ENCODE measurements at places on chromosomes 7 and 10.

DNA sequence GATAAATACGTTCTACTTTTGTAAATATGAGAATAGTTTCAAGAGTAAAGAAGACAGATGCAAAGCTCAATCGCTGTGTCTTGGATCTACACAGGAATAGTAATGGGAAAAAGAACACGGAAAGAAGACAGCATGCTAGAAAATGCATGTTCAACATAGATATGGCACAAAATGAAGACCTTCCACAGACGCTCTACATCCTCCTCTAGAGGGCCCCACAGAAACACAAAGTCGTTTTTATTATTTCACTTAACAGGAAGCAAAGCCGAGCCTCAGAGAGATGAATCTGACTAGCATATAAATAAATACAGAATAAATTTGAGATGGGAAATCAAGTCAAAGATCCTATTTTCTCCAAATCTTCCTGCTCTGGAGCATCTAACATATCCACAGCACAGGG is 292.6 kb downstream of the PARD3 start:
- DNase-seq = no peak

DNA sequence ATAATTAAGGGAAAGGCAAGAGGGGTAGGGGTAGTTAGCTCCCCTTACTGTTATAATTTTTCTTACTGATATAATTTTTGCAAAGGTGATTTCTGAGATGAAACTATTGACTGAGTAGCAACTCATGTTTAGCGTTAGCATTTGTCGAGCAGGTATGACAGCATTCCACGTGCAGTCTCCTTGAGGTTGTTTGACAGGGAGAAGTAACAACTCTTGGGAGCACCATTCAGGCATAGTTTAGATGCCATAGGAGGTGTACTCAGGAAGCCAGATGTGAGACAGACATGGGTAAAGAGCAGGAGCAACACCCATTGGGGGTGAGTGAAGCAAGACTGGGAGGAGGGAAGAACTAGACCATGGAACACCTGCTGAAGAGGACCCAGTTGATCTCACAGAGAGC is 96.6 kb upstream of the KLF6 start:
- no peak for DNase-seq

- no peak for DNase-seq
Measured at GRCh38 chr7:27890205-27890849, 150.4 kb downstream of the TAX1BP1 start.

DNA sequence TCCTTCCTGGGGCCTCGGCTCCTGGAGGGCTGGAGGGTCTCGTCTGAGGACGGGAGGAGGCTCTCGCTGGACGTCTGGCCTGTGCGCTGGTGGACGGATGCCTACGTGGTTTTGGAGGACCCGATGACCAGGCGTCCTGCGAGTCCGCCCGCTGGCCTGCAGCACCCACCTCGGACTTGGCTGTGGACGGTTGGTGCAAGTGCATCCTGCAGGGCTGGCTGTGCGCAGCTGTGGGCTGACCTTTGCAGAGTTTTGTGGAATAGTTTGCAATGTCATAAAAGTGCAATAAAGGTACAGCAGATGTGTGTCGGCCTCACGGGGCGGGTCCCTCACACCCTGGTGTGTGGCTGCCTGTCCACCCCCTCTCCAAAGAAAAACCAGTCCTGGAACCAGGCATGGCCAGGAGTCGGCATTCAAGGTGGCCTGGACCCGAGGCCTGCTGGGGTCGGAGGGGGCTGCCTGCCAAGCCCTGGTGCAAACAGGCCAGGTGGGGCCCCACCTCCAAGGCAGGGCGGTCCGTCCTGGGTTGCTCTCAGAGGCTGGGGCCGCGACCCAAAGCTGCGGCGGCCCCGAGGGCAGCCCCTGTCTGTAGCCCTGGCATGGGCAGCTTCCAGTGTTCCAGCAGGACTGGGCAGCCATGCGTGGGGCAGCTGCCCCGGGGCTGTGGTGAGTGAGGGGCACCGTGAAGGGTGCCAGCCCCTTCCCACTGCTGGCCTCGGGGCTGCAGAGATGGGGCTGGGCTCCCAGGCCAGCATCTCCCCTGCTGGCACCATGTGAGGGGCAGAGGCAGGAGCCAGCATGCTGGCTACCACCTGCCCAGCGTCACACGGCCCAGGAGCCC is 29.3 kb upstream of the FOXL3 start:
- peak; percentile 2 for DNase-seq

GRCh38 chr7:70700055-70700940 is 431.6 kb upstream of the GALNT17 start:
- DNase-seq = no peak

- no peak for DNase-seq
Measured at GRCh38 chr10:59537501-59537900, 172.1 kb downstream of the SLC16A9 start.

All from T-helper 1 cell (primary cell).